ENCODE measurements at places on chromosomes 12 and 14.
A peak's percentile ranks its signal among the peaks of the same experiment; 100 is the strongest.

DNA sequence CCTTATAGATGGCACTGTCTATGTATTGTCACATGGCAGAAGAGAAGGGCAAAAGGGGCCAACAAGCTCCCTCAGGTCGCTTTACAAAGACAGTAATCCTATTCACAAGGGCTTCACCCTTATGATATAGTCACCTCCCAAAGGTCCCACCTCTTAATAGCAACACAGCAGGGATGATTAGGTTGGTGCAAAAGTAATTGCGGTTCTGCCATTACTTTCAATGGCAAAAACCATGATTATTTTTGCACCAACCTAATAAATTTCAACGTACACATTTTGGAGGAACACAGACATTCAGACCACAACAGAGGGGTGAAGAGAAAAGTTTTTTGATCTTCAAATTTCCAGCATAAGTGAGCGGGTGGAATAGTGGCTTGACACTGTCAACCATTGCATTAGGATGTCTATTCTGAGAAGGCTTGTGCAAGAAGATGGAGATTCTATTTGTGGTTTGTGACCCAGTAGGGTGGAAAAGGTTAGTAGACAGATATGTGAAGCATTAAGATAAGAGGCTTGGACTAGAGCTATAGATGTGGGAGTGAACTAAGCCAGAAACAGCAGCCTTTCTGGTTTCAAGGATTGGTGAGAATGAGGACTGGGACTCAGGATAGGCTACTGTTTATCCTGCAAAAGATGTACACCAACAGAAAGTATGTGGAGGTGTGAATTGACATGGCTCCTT lies 75.5 kb upstream of the CPSF6 start:
- DNase-seq, result no peak

DNA sequence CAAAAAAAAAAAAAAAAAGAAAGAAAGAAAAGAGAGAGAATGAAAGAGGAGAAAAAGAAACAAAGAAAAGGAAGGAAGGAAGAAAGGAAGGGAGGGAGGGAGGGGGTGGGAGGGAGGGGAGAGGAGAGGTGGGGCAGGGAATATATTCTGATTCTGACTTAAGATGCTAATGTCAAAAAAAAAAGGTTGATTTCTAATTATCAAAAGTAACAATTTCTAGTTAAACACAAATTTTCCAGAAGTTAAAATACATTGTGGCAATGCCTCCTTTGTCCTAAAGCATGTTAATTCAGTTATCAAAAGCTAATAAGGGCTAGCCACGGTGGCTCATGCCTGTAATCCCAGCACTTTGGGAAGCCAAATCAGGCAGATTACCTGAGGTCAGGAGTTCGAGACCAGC lies 7.5 kb downstream of the MPHOSPH9 start:
- DNase-seq, result no peak

GRCh38 chr12:58342736-58343135 lies 401.4 kb downstream of the ATP23 start:
- no peak for DNase-seq

GRCh38 chr14:66045572-66046021 lies 440.6 kb upstream of the CCDC196 start:
- DNase-seq, result no peak

- peak; percentile 97 for DNase-seq
These were observed 133.4 kb downstream of the KICS2 start for GRCh38 chr12:64088431-64089349.

DNA sequence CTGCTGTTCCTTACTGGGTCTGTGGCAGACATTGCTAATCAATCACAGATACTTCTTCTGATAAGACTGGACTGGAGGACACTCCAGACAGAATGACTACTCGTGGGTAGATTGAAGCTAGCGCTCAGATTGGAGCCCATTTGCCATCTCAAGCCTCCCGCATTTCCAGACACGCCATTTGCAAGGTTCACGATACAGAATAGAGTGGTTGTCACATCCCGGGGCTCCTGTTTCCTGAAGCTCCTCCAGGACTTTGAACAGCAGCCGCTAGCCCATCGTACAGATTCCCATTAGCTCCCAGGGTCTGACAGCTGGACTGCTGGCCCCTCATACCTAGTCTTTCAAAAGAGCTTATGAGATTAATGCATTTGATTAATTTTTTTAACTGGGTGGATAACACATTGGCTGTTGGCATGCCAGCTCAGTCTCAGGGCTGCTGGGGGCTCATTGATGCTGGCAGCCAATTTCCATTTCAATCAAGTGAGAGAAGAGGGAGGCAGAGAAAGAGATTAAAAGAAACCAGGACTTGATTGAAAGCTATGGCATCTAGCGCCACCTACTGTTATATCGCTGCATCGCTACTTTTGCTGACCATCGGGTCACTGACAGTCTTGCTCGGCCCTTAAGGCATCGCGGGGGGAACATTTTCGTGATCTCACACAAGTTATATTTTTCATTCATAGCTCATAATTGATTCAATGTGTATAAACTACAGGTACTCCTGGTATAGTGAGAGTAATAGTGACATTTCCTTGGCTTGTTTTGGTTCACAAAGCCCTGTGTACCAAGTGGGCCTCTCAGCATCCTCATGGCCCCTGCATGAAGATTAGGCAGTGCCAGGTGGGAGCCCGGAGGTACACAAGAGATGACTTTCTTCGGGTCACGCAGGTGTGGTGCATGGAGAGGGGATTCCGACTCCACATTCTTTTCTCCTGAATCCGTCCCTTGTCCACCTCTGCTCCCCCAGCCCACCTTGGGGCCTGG lies 78.6 kb downstream of the CCDC60 start:
- DNase-seq, result peak; percentile 63

- no peak for DNase-seq
These were observed 267.9 kb downstream of the BCL11B start for GRCh38 chr14:99004112-99004511.

- no peak for DNase-seq
These were observed 43.1 kb upstream of the FKBP4 start for GRCh38 chr12:2751686-2752085.

GRCh38 chr12:32650508-32650907 lies 28.6 kb upstream of the DNM1L start:
- peak; percentile 47 for DNase-seq

DNA sequence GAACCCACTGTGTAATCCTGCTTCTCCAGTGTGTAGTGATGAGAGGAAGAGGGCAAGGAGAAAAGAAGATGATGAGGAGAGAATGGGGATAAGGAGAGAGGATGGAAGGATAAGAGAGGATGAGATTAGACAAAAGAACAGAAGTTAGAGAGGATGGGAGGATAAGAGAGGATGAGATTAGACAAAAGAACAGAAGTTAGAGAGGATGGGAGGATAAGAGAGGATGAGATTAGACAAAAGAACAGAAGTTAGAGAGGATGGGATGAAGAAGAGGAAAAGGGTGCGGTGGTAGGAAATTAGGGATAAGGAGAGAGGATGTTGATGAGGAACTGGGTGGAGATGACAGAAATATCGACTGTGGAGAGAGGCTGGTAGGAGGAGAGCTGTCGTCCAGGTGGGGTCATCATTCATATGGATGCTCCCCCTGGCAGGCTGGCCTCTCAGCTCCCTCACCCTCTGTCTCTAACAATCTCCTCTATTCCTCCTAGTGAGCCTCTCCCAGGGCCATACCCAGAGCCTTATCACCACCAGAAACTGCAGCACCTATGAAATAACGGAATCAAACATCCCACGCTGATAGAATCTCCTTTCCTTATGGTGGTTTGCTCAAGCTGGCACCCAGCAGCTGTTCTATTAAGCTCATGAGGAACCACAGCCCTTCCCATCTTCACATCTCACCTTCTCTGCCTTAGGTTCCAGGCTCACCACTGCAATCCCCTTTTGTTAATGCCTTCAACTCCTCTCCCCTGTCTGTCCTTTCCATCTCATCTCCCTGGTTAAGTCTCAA lies 6.0 kb upstream of the CIROP start:
- no peak for DNase-seq

DNA sequence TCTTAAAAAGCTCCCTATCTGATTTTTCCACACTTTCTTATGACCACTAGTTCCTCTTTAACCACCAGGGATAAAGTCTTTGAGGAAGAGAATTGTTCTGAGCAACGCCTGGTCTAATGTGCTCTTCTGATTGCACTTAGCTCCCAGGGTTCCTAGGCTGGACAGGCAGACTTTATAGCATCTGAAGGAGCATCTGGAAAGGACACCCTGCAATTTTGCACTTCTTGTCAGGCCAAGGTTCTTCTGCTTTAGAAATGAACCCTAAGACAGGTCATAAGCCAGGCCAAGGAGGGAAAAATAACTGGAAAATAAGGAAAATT lies 126.3 kb downstream of the KTN1 start:
- DNase-seq, result no peak

GRCh38 chr14:76136476-76137110 lies 15.1 kb upstream of the GPATCH2L start:
- no peak for DNase-seq

- DNase-seq, result peak; percentile 26
These were observed 47.4 kb downstream of the ST8SIA1 start for GRCh38 chr12:22287101-22287500.

- DNase-seq, result no peak
These were observed 114.0 kb downstream of the MSRB3 start for GRCh38 chr12:65392491-65392890.

Measured in kidney tubule cell (primary cell).